ENCODE measurements at places on chromosomes 6 and 20.
A peak's percentile ranks its signal among the peaks of the same experiment; 100 is the strongest.

DNA sequence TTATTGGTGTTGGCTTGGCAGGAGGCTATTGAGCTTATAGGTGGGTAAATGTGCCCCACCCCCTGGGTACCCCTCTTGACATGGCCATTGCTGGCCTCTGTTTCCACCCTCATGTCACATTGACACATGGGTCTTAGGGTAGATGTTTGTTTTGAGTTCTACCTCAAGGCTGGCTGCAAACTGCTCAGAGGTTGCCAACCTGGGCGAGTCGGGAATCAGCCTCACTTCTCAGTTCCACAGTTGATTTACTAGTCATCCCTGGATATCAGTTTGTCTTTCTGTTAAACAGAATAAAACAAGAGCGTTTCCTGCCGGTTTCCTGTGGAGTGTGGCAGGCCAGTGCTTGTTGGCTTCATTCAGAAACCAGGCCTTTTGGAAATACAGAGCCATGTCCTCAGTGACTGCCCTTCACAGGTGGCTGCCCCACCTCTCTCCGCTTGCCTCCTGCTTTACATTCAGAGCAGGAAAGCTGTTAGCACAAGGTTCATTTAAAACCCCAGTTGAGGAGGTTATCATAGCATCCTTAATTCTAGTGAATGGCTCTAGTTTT is 105.6 kb downstream of the TCP11 start:
- no peak for DNase-seq

- no peak for DNase-seq
These were observed 76.0 kb downstream of the C6orf52 start for GRCh38 chr6:10618409-10618808.

- DNase-seq = no peak
These were observed 31.8 kb downstream of the GLP1R start for GRCh38 chr6:39080246-39080875.

DNA sequence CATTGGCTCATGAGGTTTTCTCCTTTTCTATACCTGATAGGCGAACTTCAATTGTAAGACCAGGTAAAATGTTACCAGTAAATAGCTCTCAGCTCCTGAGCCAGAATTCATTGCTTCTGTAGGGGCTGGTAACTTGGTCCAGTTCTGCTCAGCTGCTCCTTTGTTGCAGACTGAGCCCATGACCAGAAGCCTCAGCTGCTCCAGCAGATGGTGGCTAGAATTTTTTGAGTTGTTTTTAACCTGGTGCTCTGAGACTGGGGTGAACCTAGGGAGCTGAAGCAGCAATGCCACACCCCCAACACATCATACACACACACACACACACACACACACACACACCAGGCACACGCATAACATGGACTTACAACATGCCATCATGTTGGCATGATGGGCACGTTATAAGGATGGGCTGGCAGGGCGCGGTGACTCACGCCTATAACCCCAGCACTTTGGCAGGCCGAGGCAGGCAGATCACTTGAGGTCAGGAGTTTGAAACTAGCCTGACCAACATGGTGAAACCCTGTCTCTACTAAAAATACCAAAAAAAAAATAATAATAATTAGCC is 103.1 kb downstream of the QRSL1 start:
- no peak for DNase-seq

- DNase-seq = no peak
These were observed 101.1 kb downstream of the DOK5 start for GRCh38 chr20:54576518-54576917.

GRCh38 chr6:72440611-72441010 is 181.3 kb upstream of the KCNQ5 start:
- no peak for DNase-seq

GRCh38 chr20:35238170-35238569 is 11.7 kb downstream of the MMP24 start:
- no peak for DNase-seq

DNA sequence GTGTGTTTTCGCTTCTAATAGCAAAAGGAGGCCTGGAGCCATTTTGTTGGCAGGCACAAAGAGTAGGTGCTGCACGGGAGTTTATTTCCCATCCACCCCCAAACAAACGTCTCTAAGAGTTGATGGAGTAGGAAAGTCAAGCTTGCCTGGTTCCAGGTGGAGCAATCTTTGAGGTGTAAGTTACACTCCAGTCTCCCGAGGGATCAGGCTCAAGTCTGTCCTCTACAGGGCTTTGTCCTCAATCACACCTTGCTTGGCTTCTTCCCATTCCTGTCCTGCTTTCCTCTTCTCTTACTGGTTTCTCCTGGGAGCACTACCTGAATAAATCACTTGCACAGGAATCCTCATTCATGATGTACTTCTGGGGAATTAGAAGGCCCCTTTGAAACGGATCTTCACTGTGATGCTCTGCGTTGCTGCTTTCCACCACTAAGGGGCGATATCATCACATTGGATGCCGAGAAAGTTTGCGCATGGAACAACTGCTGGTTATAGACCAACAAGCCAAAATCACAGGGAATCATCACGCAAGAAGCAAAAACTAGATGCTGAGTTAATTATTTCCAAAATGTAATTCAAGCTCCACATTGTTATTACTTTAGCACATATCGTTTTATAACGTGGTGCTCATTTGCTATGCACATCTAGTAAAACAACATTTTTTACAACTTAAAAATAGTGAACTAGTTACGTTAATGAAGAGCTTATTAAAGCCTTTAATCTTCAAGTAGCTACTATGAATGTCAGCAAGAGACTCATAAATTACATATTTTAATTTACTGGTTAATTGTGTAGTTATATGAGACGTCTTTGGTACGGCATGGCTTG is 156.8 kb downstream of the DNAH8 start:
- no peak for DNase-seq

DNA sequence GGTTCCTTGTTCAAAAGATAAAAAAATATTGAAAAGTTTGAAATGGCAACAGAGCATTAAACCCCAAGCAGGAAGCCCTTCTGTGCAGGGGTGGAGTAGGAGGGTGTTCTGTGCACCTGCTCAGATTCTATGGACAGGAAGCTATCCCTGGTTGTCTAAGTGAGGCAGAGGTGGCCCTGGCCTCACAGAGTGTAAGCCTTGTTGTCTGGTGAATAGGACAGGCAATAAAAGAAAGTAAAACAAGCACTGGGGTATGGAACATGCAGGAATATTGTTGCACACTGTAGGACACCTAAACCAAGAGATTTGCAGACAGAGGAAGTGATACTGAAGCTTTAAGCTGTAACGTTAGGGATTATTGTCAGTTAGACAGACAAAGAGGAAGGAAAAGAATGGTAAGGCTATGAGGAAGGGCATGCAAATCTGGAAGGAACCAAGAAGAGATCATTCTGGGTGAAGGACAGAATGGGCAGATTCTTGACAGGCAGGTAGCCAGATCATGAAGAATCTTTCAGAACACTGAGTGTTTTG is 66.8 kb downstream of the TBC1D7 start:
- DNase-seq = no peak

DNA sequence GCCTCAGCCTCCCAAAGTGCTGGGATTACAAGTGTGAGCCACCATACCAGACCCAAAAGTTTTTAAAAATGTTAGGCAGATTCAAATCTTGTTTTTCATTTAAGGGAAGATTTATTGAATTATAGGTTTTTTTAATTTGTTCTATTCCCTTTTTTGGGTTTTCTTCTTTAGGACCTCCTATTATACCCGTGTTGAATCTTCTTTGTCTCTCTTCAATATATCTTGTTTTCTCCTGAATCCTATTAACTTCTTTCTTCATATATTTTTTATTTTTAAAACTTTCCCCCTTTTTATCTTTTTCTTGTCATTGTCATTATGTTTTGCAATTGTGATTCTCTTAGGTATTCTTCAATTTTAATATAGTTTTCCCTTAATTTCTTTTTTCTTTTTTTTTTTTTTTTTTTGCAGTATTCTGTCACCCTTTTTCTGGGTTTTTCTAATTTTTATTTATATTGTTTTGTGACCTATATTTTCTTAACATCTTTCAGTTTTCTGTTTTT is 45.9 kb upstream of the NOP56 start:
- no peak for DNase-seq

DNA sequence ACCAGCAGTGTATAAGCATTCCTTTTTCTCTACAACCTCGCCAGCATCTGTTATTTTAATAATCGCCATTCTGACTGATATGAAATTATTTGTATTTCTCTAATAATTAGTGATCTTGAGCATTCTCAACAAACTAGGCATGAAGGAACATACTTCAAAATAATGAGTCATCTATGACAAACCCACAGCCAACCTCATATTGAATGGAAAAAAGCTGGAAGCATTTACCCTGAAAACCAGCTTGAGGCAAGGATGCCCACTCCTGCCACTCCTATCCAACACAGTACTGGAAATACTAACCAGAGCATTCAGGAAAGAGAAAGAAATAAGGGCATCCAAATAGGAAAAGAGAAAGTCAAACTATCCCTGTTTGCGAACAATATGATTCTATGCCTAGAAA is 390.6 kb upstream of the ID4 start:
- DNase-seq = no peak

DNA sequence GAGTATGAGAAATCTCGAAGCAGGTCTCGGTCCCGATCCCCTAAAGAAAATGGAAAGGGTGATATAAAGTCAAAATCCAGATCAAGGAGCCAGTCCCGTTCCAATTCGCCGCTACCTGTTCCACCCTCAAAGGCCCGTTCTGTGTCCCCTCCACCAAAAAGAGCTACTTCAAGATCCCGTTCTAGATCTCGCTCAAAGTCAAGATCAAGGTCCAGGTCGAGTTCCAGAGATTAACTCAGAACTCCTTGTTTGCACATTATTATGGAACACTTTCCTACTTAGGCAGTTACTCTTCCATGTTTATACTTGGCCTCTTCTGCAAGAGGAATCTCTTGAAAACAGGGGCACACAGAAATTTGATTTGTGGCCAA is 3.1 kb downstream of the SRSF6 start:
- DNase-seq = no peak

- no peak for DNase-seq
These were observed 26.1 kb upstream of the KLHL31 start for GRCh38 chr6:53691667-53692133.

- DNase-seq = no peak
These were observed 11.3 kb downstream of the MOCS3 start for GRCh38 chr20:50969912-50970311.

DNA sequence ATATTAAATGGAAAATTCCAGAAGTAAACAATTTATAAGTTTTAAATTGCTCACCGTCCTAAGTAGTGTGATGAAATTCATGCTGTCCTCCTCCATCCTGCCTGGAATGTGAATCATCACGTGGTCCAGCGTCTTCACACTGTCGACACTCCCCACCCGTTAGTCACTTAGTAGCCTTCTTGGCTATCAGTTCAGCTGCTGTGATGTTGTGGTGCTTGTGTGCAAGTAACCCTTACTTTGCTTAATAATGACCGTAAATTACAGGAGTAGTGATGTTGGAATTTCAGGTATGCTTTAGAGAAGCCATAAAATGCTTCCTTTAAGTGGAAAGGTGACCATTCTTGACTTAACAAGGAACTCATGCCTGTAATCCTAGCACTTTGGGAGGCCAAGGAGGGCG is 25.2 kb downstream of the RIOK1 start:
- DNase-seq = no peak

DNA sequence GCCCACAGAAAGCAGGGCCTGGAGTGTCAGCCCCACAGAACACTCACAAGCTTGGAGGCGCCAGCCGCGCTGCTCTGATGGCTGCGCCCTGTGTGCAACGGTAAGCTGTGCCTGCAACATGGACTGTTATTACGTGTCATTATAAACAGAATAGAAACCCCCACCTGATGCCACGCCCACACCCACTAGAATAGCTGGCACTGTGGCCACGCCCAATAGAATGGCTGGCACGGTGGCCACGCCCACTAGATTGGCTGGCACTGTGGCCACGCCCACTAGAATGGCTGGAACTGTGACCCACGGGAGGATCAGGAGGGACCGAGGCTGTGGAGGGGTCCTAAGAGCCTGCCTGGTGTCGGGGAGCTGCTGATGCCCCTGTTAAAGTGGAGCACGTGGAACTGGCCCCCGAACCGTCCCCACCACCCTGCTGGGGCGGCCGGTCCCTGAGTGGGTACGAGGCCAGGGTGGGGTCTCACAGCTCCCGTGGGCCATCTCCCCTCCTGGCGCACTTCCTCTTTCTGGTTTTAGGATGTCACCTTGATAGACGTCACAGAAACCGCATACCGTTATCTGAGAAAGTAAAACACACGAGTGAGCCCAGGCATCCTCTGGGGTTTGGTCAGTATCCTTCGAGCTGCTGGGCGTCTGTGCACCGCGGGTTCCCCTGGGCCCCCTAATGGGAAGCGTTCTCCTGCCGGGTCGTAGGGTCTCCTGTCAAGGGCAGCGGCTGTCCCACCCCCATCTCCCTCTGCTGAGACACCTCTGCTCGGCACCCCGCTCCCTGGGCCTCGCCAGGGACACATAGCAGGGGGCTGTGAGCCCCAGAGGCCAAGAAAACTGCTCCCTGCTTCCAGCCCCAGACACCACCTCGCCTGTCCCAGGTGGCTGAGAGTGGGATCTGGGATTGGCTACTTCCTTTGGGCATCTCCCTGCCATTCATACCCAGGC is 25.4 kb downstream of the SLC17A9 start:
- DNase-seq = no peak

- peak; percentile 18 for DNase-seq
These were observed 19.8 kb upstream of the SCP2D1 start for GRCh38 chr20:18793625-18794427.

GRCh38 chr20:5658912-5659345 is 91.3 kb upstream of the SHLD1 start:
- no peak for DNase-seq

DNA sequence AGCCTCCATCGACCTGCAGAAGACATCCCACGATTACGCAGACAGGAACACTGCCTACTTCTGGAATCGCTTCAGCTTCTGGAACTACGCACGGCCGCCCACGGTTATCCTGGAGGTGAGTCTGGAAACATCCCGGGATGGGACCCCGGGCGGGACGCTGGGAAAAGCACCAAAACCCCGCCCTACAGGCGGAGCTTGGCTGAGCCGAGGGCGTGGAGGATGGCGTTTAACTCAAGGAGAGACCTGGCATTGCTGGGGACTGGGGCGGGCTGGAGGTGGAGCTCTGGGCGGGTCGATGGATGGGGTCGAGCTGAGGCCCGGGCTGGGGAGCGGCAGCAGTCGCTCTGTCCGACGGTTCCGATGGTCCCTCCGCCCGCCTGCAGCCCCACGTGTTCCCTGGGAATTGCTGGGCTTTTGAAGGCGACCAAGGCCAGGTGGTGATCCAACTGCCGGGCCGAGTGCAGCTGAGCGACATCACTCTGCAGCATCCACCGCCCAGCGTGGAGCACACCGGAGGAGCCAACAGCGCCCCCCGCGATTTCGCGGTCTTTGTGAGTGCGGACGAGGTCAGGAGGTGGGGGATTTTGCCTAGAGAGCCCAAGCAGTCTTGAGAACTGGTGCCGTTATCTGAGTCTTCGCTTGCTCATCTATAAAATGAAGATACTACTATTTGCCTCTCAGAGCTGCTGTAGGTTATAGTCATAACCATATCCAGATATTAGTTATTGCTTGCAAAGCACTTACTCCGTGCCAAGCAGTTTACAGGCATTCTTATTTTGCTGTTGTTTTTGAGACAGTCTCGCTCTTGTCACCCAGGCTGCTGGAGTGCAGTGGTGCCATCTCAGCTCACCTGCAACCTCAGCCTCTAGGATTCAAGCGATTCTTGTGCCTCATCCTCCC is 3.8 kb downstream of the SPAG4 start:
- DNase-seq = peak; percentile 60

Data from GOT3 (cell line).